Activated CD8-positive, alpha-beta memory T cell treated with anti-CD3 and anti-CD28 coated beads for 4 hours (primary cell): ENCODE measurements at places on chromosomes 5 and 9.

DNA sequence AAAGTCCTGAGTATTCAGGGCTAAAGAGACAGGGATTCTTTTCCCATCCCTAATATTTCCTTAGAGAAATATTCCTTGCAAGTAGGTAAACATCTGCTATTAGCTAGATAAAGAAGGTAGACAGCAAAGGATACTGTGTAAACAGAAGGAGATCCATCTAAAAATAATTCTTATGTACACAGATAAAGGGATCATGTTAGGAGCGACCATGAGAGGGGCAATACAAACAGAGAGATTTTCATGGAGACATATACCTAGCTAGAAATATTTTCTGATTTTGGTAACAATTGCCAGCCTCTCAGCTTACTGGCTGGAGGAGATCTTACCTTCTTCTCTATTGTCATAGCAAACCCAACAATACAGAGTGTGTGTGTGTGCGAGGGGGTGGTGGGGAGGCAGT is 184.6 kb upstream of the DMAC1 start:
- DNase-seq: no peak

DNA sequence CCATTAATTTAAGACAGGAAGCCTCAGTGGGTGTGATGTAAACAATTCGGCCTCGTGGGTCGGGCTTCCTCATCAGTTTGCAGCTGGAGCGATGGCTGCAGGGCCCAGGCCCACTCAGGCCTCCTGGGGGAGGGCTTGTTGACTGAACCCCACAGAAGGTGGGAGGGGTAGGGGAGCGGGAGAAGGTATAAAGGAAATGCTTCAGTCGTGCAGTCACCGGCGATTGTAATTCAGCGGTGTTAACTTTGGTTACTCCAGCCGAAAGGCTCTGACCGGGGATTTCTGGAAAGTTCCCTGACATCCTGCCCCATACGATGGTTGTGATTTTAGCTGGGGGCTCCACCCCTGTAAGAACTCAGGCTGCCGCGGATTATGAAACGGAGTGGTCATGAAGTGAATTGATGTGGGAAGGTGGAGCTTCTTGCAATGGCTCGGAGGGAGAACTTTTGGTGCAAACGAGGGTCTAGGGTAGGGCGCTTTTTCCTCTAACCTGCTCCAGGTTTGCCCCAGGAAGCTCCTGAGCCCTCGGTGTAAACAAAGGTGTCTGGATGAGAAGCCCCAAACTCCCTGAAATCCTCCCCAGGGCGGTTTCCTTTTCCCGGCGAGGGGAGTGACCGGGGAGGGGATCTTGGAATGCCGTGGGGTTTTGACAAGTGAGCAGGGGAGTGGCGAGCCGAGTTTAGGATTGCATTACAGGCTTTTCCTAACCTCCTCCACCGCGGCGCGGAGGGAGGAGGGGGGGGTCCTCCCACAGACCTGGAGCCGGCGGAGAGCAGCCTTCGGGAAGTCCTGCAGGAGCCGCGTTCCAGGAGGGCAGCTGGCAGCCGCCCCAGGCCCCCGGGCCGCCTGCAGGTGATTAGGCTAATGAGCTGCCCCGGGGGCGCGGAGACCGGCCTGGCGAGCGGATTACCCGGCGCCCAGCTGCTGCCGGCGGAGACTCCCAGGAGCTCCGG is 215.5 kb downstream of the PDZD2 start:
- no peak for DNase-seq

DNA sequence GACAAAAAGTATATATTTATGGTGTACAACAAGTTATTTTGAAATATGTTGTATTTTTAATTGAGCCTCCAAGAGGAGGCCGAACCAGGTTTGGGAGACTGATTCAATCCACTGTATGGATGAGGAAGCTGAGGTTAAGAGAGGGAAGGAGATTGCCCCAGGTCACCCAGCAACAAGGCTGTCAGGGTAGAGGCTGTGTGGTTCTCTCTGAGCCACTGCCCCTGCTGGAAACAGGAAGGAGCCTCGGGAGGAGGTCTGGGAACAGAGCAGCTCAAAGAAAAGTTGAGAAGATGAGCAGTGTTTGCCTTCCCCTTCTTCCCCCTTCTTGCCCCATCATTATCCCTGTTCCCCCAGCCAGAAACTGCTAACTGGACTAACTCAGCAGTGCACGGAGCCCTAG is 6.6 kb upstream of the FAT2 start:
- DNase-seq: no peak

GRCh38 chr9:119801311-119801710 is 432.1 kb upstream of the BRINP1 start:
- DNase-seq: no peak

GRCh38 chr9:15782106-15782505 is 229.3 kb downstream of the CCDC171 start:
- DNase-seq: no peak

GRCh38 chr5:154351566-154351965 is 94.2 kb upstream of the SAP30L start:
- no peak for DNase-seq
